ENCODE measurements at places on chromosomes 11 and 22.

GRCh38 chr11:116962108-116962507, 124.7 kb upstream of the APOA1 start:
- peak; percentile 9 for DNase-seq

GRCh38 chr11:70174547-70175235, 28.4 kb upstream of the FADD start:
- DNase-seq: no peak

GRCh38 chr11:73177380-73177777, 35.3 kb upstream of the FCHSD2 start:
- no peak for DNase-seq

DNA sequence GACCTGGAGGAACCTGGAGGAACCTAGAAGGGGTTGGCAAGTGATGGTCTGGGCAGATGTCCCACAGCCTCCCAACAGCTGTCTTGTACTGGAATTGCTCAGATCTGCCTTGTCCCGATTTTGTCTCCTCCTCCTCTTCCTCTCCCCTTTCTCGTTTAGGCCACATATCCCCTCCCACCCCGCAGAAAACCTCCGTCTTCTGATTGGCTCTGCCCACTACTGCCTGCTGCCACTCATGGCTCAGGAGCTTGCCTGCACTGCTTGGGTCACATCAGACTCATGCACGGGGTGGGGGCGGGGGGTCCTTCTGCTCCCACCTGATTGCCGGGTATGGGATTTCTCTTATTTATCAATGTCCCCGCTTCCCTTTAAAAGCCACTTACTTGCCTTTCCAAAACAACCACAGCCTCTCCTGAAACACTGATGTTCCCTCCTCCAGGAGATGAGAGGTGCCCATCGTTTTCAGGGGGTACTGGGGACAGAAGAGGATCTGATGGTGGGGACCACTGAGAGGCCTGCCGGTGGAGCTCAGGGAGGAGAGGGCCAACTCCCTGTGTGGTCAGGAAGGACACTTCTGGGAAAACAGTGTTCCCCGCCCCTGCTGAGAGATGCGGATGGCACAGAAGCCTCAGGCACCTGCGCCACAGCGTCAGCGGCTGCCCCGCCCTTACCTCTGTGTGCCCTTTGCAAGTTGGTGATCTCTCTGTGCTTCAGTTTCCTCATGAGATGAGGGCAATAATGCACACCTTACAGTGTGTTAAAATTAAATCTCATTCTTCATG, 14.7 kb downstream of the TOM1 start:
- no peak for DNase-seq

DNA sequence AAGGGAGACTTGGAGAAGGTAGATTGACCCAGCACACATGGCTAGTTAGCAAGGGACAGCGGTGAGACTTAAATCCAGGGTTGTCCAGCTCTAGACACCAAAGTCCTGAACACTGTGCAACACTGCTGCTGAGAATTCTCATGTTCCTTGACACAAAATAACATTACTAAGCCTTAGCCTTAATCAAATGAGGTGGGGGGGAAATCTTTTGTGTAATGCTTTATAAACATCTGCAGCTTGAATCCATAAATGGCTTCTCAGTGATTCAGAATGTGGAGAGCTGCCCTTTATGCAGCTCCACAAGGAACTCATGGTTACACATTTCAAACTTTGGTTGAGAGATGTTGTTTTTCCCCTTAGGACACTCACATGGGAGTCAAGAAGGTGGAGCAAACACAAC, 80.0 kb downstream of the CD44 start:
- DNase-seq: no peak

DNA sequence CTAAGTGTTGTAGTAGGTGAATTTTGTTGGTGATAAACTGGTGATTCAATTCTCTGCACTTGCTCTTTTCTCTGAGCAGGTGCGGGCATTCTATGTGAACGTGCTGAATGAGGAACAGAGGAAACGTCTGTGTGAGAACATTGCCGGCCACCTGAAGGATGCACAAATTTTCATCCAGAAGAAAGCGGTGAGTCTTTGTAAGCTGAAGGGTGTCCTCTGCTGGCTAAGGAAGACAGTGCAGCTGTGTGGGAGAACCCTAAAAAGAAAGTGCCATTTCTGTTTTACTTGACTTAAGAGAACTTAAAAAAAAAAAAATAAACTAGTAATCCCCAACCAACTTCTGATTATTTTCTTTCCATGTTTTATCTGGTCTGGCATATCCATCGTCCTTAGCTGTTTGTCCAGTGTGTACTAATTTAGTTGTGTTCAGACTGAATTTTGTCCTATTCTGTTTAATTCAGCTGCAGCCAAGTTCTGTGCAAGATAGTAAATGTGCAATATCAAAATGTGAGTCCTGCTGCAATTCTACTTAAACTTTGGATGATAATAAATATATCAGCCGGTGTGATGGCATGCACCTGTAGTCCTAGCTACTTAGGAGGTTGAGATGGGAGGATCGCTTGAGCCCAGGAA, 29.6 kb downstream of the CAT start:
- no peak for DNase-seq

DNA sequence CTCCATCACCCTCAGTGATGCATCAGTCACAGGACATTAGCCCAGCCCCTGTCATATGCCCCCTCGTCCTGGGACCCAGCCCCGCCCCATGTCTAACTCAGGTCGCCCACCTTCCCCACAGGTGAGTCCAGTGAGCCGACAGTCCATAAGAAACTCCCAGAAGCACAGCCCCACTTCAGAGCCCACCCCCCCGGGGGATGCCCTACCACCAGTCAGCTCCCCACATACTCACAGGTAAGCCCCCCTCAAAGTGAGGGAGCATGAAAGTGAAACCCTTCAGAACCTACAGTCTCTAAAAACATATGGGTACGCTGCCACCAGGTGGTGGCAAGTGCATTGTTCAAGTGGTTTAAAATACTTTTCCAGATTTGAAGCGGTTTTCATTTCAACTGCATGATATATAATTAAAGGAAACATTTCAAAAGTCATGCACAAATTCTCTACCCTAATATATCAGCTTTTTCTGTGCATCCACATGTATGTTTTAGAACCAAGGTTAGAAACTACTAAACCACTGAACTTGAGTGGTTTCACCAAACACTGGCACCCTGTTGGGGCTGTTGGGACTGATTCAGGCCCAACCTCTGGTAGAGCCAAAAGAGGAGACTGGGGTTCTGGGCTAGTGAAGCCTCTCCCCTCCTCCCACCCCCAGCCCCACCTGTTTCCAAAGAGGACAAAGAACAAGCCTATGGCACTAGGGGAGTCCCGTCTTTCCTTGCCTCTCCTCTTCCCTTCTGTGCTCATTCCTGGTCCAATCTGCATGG, 17.3 kb downstream of the EPS8L2 start:
- no peak for DNase-seq

DNA sequence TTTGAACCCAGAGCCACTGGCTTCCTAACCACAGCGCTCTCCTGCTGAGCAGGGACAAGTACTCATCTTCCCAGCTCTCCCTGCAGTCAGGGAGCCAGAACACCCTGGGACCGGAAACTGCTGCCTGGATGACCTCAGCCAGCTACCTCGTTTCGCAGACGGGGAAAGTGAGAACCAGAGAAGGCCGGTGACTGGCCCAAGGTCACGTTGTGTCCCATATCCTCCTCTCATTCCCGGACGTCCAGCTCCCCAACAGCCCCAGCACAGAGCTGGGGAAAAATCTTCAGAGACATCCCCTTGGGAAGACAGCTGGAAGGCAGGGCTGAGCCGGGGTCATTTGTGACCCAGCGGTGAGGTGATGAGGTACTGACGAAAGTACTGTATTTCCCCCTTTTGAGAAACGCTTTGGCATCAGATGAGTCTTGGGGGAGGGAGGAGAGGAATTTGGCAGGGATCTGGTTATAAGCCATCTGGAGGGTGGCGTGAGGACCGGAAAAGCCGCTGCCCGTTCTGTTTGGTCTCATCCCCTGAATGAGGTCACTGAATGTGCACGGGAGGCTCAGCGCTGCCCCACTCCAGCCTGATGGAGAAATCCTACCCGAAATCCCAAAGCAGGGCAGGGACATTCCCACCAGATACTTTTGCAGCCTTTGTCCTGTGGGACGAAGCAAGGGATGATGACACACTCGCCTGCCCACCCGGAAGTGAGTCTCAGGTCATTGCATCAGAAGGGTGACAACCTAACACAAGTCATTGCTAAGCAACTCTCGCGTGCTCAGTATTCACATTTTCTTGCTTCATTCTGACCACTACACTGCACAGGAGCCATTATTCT, 41.1 kb downstream of the LIF start:
- peak; percentile 88 for DNase-seq

DNA sequence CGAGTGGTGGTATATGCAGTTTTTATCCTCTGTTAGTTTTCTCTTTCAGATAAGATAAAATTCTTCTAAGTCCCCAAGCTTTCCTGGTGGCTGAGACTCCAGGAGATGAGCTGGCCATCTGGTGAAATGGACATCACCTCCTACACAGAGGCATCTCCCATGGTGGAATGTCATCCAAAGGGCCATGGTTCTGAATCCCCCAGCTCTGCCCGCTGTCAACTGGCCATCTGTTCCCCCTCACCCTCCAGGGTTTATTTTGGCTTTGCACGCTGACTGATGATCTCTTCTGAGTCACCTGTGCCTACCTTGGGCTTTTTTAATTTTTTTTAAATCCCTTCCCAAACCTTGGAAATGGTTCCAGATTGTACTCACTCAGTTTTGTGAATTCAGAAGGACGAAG, 142.2 kb downstream of the HIPK3 start:
- DNase-seq: no peak

GRCh38 chr11:114621950-114622809, 26.6 kb upstream of the NXPE4 start:
- DNase-seq: no peak

GRCh38 chr11:64762277-64762673, 2.5 kb upstream of the PYGM start:
- DNase-seq: no peak

- no peak for DNase-seq
These were observed 537 bp downstream of the EP300 start for GRCh38 chr22:41092847-41093411.

DNA sequence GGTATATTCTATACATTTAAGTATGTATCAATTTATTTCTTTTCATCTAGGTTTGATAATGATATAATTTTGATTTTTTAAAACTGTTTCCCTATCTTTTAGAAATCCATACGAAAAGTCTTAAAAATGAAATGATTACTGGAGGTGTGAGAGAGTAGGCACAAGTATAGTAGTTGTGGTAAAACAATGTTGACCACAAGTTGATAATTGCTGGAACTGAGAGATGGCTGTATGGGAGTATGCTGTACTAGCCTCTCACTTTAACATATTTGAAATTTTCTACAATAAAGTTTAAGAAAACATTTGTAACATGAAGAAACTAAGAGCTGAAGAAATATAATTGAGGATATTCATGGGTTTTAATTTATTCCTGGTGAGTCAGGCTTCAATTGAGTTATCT, 30.0 kb downstream of the FSHB start:
- no peak for DNase-seq
